ENCODE measurements at places on chromosomes 3 and 15. TPM values are rescaled to one million over a fixed set of nuclear protein-coding genes. Genes with fewer than 3 reads are reported as not detected.

DNA sequence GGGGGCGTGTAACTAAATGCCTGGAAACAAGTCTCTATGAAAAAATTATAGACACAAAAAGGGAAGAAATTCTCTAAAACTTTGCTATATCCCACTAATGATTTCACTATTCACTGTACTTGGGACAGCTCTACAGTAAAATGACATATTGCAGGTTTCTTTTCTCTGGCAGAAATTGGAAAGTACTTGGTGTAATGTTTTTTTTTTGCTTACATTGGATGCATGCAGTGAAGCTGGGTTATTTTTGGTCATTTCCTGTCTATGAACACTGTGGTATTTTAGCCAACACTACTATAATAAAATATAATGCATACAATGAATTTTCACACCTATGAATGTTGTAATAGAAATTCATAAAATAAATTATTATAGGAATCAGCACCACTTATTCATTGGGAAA is 109.7 kb downstream of the LRRC49 start:
- DNase-seq = no peak
- H3K4me3 ChIP-seq = no peak overlapping the region
- no peaks in the 10 kb centered on the region for H3K4me1 ChIP-seq
- no peak overlapping the region for H3K27ac ChIP-seq

GRCh38 chr15:85671156-85671555 is 123.6 kb downstream of the KLHL25 start:
- no peak overlapping the region for H3K4me3 ChIP-seq
- DNase-seq = no peak
- peaks cover 40% of the 10 kb centered on the region for H3K4me1 ChIP-seq
- no peaks in the 10 kb centered on the region for H3K27me3 ChIP-seq

- no peaks in the 10 kb centered on the region for H3K27me3 ChIP-seq
- H3K4me3 ChIP-seq = no peak overlapping the region
These were observed 98.0 kb upstream of the TLE3 start for GRCh38 chr15:70195587-70196305.

GRCh38 chr3:16658004-16658924 is 53.0 kb upstream of the DAZL start:
- no peaks in the 10 kb centered on the region for H3K27me3 ChIP-seq
- H3K4me3 ChIP-seq = no peak overlapping the region
- no peaks in the 10 kb centered on the region for H3K4me1 ChIP-seq
- no peak for DNase-seq
- H3K27ac ChIP-seq = no peak overlapping the region

DNA sequence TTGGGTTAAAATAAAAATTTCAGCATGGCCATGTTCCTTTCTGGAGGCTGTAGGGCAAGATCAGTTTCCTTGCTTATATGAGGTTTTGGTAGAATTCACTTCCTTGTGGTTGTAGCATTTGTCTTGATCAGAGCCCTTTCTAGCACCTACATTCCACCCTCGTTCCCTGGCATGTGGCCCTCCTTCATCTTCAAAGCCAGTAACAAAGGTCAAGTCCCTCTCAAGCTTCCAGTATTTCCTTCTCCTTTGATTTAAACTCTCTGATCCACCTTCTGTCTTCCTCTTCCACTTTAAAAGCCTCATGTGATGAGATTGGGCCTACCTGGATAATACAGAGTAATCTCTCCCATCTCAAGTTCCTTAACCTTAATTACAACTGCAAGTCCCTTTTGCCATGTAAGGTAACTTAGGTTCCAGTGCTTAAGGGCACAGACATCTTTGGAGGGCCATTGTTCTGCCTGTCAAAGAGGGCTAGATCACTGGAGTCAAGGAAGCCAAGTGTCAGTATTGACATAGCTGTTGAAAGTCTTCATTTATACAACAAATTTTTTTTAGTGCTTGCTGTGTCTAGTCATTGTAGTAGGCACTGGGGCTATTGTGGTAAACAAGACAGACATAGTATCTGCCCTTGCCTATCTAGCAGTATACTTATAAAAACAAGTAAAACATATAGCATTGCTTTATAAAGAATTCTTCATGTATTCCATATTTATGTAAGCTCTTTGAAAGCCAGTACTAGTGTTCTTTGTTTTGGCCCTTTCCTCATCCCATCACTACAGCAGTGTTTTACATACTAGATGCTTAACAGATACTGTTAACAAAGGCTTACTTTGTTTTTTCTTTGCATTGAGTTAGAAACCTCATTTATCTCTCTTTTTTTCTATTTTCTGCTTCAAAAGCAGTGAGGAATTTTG is 40.7 kb downstream of the GLCE start:
- no peak for DNase-seq
- peaks cover 11% of the 10 kb centered on the region for H3K36me3 ChIP-seq
- no peak overlapping the region for H3K4me3 ChIP-seq
- H3K4me1 ChIP-seq = no peaks in the 10 kb centered on the region

- H3K4me1 ChIP-seq = no peaks in the 10 kb centered on the region
- H3K27me3 ChIP-seq = no peaks in the 10 kb centered on the region
- no peak overlapping the region for H3K27ac ChIP-seq
- no peaks in the 10 kb centered on the region for H3K36me3 ChIP-seq
These were observed 933.9 kb downstream of the NSUN3 start for GRCh38 chr3:94996743-94997142.

DNA sequence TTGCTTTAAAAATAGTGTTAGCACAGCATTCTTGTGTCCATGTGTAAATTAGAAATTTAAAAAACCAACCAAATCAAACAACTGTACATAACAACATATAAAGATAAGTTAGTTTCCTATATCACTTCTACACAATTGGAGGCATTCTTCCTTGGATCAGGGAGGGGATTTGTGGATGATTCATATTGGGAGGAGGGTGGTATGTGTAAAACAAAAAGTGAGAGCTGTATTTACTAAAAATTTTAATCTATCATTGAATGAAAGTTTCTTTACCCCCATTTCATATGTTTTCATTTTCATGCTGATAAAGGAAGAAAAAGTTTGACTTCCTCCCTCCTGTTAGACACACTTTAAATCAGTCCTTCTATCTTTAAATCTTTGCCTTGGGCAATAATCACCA is 325.0 kb downstream of the SATB1 start:
- H3K27ac ChIP-seq = no peak overlapping the region
- DNase-seq = no peak
- no peaks in the 10 kb centered on the region for H3K36me3 ChIP-seq
- H3K27me3 ChIP-seq = peaks cover 6% of the 10 kb centered on the region

DNA sequence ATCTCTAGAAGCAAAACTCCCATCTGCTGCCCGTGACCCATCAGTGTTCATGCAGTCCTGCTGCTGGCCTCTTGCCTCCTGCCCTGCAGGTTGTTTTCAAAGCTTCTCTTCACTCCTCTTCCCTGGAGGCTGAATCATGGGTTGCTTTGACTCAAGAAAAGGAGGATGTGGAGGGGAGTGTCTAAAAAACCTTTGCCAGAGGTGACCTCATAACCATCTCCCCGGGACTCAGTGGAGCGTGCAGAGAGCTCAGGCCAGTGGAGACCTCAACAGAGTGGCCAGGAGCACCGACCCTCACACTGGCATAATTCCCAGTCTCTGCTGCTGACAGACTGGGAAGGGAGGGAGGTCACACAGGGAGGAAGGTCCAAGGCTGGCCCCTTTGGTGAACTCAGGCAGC is 60.9 kb upstream of the ITGA11 start:
- no peak overlapping the region for H3K27ac ChIP-seq
- no peaks in the 10 kb centered on the region for H3K4me1 ChIP-seq
- DNase-seq = no peak
- H3K4me3 ChIP-seq = no peak overlapping the region
- no peaks in the 10 kb centered on the region for H3K36me3 ChIP-seq

DNA sequence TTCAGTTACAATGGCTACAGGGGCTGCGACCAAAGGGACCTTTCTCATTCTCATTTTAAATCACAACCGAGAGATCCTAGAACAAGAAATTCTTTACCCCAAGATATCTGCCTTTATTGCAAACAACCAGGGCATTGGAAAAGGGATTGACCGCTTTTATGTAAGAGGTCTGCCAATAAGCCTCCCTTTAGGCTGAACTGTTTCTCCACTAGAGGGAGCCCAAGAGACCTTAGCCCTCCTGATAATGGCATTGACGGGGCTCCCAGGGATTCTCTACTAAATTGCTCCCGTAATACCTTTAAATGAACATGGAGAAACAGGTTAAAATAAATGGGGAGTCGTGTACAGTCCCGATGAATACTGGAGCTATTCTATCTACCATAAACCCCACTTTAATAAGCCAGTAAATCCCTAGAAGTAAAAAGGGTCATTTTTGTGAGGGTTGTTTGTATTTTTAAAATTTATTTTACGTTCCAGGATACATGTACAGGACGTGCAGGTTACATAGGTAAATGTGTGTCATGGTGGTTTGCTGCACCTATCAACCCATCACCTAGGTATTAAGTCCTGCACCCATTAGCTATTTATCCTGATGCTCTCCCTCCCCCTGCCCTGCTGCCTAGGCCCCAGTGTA is 7.5 kb upstream of the IGSF10 start:
- H3K27me3 ChIP-seq = peaks cover 4% of the 10 kb centered on the region
- no peak overlapping the region for H3K27ac ChIP-seq
- no peaks in the 10 kb centered on the region for H3K4me1 ChIP-seq
- H3K36me3 ChIP-seq = no peaks in the 10 kb centered on the region
- DNase-seq = peak; percentile 40
- H3K4me3 ChIP-seq = no peak overlapping the region

GRCh38 chr3:188060840-188061544 is 93.0 kb upstream of the LPP start:
- no peak overlapping the region for H3K4me3 ChIP-seq
- no peaks in the 10 kb centered on the region for H3K36me3 ChIP-seq
- DNase-seq = peak; percentile 74

DNA sequence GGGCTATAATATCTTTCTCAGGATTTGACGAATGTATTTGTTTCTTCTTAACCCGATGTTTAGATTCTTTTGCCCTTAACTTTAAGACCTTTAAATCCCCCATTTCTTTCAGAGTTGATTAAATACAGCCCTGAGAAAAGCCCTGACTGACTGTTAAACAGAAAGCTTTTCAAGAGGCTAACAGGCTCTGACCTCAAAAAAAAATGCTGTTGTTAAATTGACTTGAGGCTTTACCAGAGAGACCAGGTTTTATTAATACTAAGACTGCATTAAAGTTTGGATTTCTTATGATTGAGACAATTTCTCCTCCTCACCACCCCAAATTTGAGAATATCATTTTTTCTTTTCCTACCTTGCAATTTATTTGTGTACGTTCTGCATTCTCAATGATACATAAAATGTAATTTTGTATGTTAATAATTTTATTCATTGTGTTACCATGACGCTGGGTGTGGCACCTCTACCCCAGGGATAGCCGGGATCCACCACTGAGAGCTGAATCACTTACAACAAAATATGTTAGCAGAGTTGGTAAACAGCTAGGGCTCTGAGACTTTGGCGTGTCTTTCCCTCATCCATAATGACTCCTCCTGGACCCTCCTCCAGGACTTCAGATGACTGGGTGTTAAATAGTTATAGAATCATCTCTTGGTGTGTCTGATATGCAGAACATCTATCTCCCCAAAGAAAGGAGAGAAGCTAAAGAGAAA is 753.5 kb downstream of the NAALADL2 start:
- H3K27ac ChIP-seq = no peak overlapping the region
- no peak for DNase-seq
- no peak overlapping the region for H3K4me3 ChIP-seq

- H3K4me3 ChIP-seq = peak overlapping the region; percentile 67
- no peak for DNase-seq
- H3K36me3 ChIP-seq = peaks cover 27% of the 10 kb centered on the region
These were observed 10.8 kb downstream of the MBNL1 start for GRCh38 chr3:152279479-152279878.

DNA sequence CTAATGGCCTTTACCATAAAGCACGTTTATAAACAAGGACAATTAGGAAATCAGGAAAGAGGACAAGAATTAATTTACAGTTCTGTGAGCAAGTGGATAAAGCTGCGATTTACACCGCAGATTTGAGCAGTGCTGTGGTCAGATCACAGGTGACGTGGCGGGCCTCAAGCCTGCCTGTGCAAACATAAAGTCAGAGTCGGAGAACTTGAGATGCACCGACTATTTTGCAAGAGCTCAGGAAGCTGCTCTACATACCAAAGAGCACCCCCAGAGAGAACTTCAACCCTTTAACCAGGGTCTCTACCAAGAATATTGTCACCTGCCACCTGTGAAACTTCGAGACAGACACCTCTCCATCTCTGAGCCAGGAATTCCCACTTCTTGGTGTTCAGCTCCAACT is 35.7 kb downstream of the MECOM start:
- H3K27me3 ChIP-seq = peaks cover 2% of the 10 kb centered on the region
- no peak overlapping the region for H3K4me3 ChIP-seq
- no peaks in the 10 kb centered on the region for H3K4me1 ChIP-seq
- H3K36me3 ChIP-seq = no peaks in the 10 kb centered on the region
- no peak for DNase-seq
- H3K27ac ChIP-seq = no peak overlapping the region

DNA sequence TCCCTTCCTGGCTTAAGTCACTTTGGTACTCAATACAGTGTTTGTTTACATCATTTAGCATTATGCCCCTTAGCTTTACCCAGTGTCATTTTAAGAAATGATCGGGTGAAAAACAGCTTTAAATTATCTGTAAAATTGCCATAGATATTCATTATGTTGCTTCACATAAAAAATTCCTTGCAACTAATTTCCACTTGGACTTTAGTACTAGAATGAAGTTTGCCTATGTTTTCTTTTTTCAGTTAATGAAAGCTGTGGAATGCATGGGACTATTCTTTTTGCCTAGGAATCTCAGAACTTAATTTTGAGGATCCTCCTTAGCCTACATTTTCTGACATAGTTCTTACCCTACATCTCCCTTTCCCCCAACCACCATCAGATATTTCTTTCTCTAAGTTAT is 38.4 kb downstream of the CCNL1 start:
- no peak overlapping the region for H3K27ac ChIP-seq
- H3K4me3 ChIP-seq = no peak overlapping the region
- H3K27me3 ChIP-seq = no peaks in the 10 kb centered on the region
- no peaks in the 10 kb centered on the region for H3K36me3 ChIP-seq
- DNase-seq = no peak
- peaks cover 26% of the 10 kb centered on the region for H3K4me1 ChIP-seq

GRCh38 chr3:126438746-126439145 is 36.9 kb downstream of the ZXDC start:
- peaks cover 18% of the 10 kb centered on the region for H3K36me3 ChIP-seq
- H3K27ac ChIP-seq = no peak overlapping the region
- no peaks in the 10 kb centered on the region for H3K4me1 ChIP-seq
- DNase-seq = no peak
- no peaks in the 10 kb centered on the region for H3K27me3 ChIP-seq

DNA sequence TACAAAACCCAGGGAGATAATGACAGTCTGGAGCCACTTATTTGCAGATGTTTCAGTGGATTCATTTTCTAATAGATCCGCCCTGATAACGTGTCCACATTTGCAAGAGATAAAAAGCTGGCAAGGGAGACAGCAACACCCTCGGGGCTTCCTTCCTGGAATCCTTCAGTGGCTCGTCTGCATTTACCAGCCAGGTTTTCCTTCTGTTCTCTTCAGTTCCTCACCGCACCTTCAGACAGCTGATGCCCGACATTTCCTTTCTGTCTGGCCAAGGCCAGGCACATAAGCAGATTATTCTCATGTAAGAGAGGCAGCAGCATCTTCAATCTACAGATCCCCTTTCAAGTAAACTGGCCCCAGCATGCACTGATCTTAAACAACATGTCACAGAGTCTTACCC is 56.2 kb upstream of the SPATA12 start:
- H3K4me1 ChIP-seq = peaks cover 9% of the 10 kb centered on the region
- H3K4me3 ChIP-seq = no peak overlapping the region
- H3K36me3 ChIP-seq = no peaks in the 10 kb centered on the region
- no peak overlapping the region for H3K27ac ChIP-seq
- peaks cover 2% of the 10 kb centered on the region for H3K27me3 ChIP-seq
- no peak for DNase-seq

Gene WDR76
- total RNA-seq = 94.0 TPM

Gene PRSS50
- total RNA-seq = not detected

Gene USP50
- total RNA-seq = not detected

Gene FAM174B
- 5.6 TPM for total RNA-seq

Gene UPK1B
- total RNA-seq = 0.21 TPM

Gene LMAN1L
- total RNA-seq = not detected

Gene FOXL2NB
- total RNA-seq = not detected

Gene IL17RD
- not detected for total RNA-seq

Measured in activated naive CD4-positive, alpha-beta T cell treated with anti-CD3 and anti-CD28 coated beads for 36 hours (primary cell).